T-helper 9 cell (primary cell): ENCODE measurements at places on chromosomes 4 and X.

DNA sequence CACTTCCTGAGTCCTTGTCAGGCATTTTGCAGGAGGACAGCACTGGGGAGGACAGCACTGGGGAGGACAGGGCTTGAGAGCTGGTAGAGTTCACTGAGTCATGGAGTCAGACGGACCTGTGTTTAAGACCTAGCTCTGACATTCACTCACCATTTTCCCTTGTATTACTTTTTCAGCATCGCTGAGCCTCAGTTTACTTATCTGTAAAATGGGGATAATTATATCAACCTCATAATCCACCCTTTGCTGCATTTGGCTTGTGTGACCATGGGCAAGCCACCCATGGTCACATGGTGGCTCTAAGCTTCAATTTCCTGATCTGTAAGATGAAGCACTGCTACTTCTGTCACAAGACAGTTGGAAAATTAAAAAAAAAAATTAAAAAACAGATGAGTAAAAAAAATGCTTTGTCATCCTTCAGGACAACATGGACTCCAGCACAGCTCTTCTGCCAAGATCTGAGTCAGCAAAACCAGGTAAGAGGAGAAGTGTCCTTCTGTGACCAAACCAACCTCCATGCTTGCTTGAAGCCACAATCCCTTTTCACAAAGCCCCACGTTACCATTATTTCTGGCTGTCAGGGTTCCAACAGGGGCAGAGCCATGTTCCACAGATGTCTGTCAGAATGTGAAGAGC is 275.5 kb downstream of the RAB28 start:
- no peak for DNase-seq

DNA sequence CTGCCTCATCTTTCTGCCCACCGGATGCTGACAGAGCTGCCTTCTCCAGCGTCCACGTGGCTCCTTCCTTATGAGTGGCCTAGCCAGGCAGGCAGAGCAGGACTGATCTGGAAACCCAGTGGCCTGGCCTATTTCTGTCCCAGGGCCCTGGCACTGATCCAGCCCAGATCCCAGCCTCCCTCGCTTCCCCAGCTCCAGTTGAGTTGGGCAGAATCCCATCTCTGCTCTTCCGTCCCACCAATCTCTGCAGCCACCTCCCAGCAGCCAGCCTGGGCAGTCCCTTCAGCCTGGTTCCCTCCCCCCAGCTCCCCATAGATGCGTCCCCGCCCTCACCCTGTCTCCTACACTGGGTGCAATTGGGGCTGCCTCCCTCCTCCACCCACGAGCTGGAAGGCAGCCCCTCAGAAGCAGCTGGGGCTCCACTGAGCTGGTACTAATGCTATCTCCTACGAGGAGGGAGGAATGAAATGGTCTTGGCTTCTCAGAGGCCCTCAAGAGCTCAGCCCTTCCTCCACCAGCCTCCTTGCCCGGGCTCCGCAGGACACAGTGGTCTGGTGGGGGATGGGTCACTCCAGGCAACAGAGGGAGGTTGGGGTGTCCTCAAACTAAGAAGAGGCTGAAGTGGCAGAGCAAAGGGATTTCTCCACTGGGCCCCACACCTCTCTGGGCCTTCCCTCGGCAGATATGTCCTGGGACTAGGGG is 94.2 kb downstream of the PJA1 start:
- no peak for DNase-seq

DNA sequence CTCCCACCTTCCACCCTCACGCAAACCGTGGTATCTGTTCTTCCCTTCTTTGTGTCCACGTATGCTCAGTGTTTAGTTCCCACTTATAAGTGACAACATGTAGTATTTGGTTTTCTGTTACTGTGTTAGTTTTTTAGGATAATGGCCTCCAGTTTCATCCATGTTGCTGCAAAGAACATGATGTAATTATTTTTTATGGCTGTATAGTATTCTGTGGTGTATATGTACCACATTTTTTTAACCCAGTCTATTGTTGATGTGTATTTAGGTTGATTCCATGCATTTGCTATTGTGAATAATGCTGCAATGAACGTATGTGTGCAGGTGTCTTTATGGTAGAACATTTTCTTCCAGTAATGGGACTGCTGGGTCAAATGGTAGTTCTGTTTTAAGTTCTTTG is 228.1 kb downstream of the FBXO8 start:
- no peak for DNase-seq

GRCh38 chr4:108355186-108355901 is 186.6 kb upstream of the LEF1 start:
- DNase-seq = no peak

DNA sequence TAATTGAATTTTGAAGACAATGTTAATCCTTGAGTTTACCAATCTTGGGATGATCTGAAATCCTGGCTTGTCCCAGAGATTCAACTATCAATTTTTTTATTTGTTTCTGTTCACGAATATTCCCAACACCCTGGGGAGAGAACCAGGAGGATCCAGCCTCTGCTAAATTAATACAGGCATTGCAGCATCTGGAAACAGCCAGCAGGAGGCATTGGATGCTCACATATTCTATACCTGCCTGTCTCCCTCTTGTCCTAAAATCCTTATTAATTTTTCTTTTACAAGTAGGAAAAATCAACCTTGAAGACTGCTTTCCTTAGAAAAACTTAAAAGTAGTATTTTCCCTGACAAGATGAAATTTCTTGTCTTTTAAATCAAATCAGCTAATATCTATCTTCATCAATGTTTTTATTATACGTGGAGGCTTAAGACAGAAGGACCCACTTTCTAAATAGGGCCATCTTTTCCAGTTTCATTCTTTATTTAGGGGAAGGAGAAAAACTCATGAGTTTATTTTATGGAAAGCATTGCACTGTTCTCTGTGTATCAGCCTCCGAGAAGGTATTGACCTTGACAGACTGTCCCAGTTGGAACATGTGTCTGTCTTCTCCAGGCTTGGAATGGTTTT is 102.4 kb downstream of the CLNK start:
- no peak for DNase-seq

- no peak for DNase-seq
Measured at GRCh38 chr4:15194520-15194919, 192.2 kb downstream of the CPEB2 start.

GRCh38 chrX:40933706-40934425 is 151.4 kb upstream of the USP9X start:
- no peak for DNase-seq

GRCh38 chrX:51614353-51615012 is 4.2 kb downstream of the CENPVL3 start:
- no peak for DNase-seq

DNA sequence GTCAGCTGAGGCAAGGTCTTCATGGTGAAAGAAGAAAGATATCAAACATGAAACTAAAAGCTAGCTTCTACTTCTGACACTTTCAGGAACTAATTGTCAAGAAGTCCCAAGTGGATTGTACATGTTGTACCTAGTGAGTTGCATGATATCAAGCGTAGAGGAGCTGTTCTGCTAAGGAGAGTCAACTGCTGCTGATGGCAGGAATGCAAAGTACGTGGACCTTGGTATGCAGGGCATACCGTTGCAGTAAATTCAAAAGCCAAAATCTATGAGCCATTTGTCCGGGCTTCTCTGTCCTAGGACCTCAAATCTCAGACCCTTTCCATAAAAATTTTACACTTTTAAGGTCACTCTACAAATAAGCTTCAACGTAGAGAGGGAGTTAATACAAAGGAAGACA is 446.2 kb downstream of the KCTD8 start:
- no peak for DNase-seq

DNA sequence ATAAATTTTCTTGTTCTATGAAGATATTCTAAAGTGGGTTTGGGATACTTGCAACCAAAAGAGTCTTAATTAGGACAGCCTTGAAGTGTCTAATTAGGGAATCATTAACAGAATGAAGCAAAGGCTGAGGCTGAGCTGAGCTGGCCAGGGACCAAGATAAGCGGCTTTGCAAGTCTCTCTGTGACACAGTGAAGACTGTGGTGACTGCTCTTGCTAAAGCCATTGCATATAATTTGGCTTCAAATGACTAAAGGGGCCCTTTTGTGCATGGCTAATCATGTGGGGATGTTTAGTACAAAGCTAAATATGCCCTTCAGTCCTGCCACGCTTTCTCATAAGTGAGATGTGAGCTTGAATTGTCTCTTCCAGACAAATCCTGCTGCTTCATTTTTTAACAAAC is 31.2 kb upstream of the GYPA start:
- DNase-seq = no peak

DNA sequence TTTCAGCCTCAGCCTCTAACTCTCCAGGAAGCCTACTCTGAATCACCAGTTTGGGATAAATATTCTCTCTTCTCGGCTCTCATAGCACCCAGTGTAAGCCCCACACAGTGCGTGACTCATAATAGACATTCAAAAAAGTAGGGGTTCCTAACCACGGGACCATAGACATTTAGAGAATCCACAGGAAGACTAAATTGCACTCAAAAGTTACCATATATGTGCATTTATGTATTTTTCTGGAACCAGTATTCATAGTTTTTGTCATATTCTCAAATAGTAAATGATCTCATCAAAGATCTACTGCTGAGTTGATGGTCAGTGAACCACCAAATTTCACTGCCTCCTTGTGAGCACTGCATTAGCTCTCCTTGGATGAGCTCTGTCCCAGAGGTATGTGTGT is 625.7 kb downstream of the SMARCA1 start:
- no peak for DNase-seq

DNA sequence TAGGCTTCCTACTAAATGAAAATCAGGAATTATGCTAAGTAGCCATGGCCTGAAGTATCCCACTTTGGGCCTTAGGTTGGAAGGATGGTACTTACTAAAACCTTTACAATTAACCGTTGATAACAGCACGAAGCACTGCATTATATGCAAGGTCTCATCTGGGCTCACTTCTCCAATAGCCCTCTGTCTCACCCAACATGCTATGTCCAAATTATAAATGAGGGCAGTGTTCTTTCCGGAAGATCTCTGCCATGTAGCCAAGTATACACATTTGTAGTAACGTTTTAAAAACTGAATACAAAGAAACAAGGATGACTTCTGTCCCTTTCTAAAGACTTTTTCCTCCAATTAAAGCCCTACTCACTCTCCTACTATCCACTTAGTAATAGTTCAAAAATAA is 51.6 kb downstream of the SCFD2 start:
- no peak for DNase-seq

GRCh38 chr4:71066737-71067716 is 73.6 kb downstream of the DCK start:
- no peak for DNase-seq

- DNase-seq = no peak
Measured at GRCh38 chr4:132026816-132027215, 1122.3 kb upstream of the PCDH10 start.

DNA sequence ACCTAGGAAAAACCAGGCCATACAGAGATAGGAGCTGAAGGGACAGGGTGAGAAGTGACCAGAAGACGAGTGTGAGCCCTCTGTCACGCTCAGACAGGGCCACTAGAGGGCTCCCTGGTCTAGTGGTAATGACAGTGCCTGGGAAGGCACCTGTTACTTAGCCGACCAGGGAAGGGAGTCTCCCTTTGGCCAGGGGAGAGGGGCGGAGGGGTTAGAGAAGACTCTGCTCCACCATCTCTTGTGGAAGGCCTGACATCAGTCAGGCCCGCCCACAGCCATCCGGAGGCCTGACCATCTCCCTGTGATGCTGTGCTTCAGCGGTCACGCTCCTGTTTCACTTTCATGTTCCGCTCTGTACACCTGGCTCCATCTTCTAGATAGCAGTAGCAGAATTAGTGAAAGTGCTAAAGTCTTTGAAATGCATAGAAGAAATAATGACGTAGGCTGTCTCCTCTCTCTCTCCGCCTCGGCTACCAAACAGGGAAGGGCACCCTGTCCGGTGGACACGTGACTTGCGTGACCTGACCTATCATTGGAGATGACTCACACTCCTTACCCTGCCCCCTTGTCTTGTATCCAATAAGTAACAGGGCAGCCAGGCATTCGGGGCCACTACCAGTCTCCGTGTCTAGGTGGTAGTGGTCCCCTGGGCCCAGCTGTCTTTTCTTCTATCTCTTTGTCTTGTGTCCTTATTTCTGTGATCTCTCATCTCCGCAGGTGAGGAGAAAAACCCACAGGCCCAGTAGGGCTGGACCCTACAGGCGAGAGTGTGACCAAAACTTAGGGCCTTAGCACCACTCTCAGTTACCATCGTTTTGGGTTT is 26.7 kb downstream of the HTT-AS start:
- peak; percentile 50 for DNase-seq
